ENCODE measurements at places on chromosomes 3 and 15. TPM values are rescaled to one million over a fixed set of nuclear protein-coding genes. Genes with fewer than 3 reads are reported as not detected.

NAALADL2 gene
- 8.7 TPM for total RNA-seq

CELSR3 gene
- 2.4 TPM for total RNA-seq

SAMD7 gene
- total RNA-seq = not detected

ACTC1 gene
- total RNA-seq = not detected

DNA sequence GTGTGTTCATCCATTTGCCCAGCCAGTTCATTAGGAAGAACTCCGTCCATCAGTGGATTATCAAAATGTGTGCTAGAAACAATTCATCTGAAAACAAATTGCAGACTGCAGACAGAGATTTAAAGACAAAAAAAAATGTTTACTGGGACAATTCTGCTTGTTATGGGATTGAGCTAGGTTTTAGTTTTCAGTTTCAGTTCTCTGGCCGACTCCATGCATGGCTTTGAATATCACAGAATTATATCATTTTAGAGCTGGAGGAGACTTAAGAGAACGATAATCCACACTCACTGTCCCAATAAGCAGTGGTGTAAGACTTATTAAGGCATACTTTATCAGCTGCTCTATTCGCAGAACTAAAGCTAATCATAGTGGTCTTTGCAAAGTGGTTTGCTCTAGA, 51.1 kb downstream of the TFG start:
- DNase-seq = no peak

GRCh38 chr3:100100425-100100824, 13.9 kb downstream of the FILIP1L start:
- DNase-seq = no peak

DNA sequence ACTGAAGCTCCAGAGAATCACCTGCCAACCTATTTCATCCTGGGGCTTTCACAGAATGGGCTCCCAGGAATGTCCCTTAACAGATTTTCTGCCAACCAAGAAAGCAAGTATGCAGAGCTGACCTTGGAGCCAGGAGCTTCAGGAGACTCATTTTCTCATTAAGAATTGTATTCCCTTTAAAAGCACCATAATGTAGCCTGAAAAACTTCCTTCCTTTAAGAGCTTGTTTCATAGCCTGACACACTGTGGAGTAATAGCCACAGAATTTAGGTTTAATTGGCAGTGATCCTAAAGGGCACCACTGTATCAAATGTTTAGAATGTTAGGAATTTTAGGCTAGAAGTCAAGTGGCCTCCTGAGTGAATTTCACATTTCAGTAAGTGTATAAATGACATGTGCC, 309.8 kb downstream of the GBE1 start:
- no peak for DNase-seq

- DNase-seq = no peak
Measured at GRCh38 chr15:66823601-66824000, 121.6 kb downstream of the SMAD6 start.

- no peak for DNase-seq
Measured at GRCh38 chr15:77706482-77707244, 74.0 kb upstream of the LINGO1 start.

DNA sequence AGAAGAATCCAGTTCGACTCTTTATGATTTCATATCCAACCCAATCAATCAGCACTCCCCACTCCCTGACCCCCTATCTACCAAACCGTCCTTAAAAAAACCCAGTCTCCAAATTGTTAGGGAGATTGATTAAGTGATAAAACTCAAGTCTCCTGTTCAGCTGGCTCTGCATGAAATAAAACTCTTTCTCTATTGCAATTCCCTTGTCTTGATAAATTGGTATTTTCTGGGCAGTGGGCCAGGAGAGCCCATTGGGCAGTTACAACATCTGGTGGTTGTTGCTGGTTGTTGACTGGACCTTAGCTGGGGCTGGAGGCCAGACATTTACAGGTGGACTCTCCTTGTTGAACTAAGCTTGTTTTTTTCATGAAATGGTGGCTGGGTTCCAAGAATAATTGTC, 642.3 kb downstream of the ROBO2 start:
- no peak for DNase-seq

DNA sequence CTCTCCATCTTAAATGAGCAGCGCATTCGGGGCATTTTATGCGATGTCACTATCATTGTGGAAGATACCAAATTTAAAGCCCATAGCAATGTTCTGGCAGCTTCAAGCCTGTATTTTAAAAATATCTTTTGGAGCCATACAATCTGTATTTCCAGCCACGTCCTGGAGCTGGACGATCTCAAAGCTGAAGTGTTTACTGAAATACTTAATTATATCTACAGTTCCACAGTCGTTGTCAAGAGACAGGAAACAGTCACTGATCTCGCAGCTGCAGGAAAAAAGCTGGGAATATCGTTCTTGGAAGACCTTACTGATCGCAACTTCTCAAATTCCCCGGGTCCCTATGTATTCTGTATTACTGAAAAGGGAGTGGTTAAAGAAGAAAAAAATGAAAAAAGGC, 44.4 kb upstream of the RASA2 start:
- no peak for DNase-seq

DNA sequence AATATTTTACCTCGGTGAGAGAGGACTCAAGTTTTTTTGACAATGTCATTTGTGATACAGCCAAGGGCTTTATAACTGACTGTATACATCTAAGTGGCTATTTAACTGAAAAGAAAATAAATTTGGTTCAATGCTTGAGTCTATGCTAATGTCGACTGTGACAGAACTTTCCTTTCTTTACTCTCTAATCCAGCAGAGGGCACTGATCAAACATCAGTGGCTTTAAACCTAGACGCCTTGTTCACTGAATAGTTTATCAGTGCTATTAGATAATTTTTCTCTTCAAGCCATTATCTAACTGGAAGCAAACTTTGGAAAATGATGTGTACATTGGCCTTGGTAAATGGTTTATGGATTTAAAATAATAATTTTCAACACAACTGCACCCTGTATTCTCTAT, 285.1 kb downstream of the CHL1 start:
- no peak for DNase-seq

DNA sequence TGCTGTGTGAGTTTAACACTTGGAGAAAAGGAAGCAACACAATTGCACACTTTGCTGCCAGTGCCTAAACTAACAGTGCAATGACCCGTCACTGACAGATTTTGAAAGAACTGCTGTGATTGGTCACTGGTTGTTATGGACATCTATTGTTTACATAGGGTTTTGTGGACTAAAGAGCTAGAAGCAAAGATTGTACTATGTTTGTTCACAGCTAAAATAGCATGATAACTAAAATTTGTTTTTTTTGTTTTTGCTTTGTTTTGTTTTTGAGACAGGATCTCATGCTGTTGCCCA, 112.4 kb upstream of the GOLGA8J start:
- no peak for DNase-seq
